ENCODE measurements at places on chromosomes 2 and 18.

DNA sequence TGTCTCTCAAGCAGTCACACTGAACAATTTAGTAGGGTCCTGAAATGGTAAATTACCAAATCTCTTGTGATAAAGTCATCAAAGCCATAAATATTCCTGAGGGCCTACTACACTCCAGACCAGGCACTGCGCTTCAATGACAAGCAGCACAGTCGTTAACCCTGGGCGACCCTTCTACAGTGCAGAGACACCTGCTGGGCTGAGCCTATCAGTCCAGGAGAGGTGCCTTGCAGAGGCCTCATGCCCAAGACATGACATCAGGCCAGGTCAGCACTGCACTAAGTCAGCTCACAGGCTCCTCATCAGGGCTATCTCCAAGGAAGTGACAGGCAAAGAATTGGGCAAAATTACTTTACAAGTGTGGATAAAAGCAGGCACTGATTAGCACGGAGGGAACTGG lies 166.4 kb upstream of the EPB41L3 start:
- DNase-seq = no peak

DNA sequence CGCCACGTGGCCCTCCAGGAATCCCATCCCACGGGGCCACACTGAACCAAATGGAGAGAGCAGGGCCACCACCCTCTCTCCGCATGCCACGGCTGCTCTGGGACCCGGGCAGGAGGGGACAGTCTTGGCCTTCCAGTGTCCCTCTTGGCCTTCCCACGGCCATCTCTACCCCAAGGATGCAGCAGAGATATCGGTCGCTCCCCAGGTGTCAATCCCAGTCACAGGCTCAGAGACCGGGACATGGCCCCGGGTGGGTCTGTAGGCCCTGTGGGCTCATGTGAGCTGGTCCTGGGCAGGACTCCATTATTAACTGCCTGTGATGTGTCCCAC lies 15.3 kb downstream of the CAPN10 start:
- no peak for DNase-seq

GRCh38 chr2:237180987-237181386 lies 95.3 kb downstream of the COPS8 start:
- DNase-seq = no peak

- no peak for DNase-seq
These were observed 7.8 kb downstream of the NOSTRIN start for GRCh38 chr2:168810235-168810634.

GRCh38 chr2:181318504-181319280 lies 138.5 kb upstream of the ITGA4 start:
- DNase-seq = no peak

GRCh38 chr2:152718909-152719645 lies 657 bp downstream of the ARL6IP6 start:
- DNase-seq = no peak

GRCh38 chr2:185857691-185858090 lies 119.1 kb downstream of the FSIP2 start:
- DNase-seq = no peak

GRCh38 chr2:120007851-120008250 lies 5.0 kb upstream of the EPB41L5 start:
- no peak for DNase-seq

GRCh38 chr2:192978395-192978794 lies 783.7 kb upstream of the TMEFF2 start:
- no peak for DNase-seq

DNA sequence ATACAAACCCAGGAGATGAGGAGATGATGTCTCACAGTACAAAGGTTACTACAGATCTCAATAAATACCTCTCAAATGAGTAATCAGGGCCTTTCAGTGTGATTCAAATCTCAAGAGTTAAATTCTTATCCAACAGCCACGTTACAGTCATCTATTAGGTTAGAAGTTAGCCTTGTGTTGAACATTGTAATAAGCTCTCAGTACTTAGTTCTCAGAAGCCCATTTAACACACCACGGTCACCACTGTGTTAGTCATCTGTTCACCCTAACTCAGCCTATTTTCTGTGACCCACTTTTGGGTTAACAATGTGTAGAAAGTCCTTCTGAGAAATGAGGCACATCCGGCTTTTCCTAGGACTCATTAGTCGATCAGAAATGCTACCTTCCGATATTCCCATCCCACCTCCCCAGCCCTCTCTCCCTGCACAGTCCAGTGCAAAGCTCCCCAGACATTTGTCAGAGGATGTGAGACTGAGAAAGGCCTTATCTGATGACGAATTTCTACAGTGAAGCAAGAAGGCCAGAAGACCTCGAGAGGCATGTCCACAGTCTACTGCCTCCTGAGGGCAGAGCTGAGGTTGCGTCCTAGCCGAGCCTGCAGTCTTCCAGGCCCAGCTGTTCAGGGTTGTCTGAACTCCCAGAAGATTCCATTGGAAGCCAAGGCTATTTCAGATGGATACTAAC lies 92.6 kb downstream of the ACTR2 start:
- DNase-seq = no peak

GRCh38 chr2:65997961-65998360 lies 437.0 kb upstream of the MEIS1 start:
- no peak for DNase-seq

DNA sequence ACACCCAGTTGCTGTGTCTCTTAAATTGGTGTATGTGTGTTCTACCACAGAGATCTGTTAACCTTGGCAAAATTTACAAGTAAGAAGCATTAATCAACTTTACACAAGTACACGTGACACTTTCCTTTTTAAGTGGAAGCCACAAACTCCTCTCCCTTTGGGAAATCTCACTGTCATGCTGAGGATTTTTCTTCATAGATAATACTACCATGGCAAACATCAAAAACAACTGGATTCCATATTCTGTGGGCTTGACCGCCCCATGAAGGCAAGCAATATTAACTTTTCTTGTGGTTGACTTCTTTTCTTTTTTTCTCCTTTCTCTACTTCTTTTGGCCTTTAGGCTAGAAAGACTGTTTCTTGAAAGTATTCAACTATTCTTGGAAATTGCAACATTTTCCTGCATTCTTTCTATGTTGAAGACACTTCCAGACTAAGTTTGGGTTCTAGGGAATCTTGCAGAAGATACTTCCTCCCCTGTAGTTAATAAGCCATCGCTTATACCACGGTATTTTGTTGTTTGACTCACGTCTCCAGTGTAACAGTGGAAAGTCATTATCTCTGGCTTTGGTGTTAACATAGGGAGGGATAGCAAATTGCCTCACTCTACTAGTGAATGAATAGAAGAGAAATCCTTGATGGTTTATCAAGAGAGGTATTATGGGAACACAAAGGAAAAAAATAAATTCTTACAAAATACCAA lies 79.5 kb downstream of the SLC8A1 start:
- DNase-seq = no peak

DNA sequence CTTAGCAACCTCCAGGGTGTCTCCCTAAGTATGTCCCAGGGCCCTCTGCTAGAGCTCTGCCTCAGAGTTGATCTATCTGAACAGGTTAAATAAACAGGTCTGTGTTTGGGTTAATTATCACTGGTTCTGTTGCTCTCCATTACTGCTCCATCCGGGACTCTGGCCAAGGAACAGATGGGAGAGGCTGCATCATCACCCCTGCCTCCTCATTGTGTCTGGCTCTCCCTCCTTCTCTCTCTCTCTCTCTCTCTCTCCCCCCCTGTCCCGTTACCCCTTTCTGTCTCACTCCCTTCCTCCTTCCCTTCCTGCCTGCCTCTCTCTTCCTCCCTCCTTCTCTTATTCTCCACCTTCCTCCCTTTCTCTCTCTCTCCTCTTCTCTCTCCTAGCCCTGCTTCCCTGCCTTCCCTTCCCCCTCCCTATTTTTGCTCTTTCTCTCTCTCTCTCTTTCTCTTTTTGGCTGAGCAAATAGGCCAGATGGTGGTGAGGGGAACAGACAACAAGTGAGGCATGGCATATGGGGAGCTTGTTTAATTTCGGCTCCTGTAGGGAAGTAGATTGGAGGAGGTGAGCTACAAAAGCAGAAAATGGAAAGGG lies 62.1 kb downstream of the SETBP1 start:
- no peak for DNase-seq

DNA sequence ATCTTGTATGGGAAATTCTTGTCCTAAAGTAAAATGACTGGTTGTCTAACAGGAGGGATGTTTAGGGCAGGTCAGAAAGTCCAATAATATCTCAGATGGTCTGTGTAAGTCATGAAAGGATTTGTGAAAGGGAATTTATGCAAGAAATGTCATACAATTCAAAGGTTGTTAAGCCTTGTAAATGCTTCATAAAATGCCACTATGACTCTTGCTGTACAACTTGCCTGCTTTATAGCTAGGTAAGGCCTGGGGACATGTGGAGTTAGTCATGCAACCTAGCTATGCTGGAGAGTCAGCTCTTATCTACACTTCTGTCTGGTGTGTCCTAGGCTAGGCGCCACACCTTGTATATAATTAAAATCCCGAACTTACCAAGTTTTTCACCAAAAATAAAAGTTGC lies 36.9 kb upstream of the VWA3B start:
- DNase-seq = no peak

GRCh38 chr2:15158532-15158931 lies 402.6 kb downstream of the NBAS start:
- no peak for DNase-seq

DNA sequence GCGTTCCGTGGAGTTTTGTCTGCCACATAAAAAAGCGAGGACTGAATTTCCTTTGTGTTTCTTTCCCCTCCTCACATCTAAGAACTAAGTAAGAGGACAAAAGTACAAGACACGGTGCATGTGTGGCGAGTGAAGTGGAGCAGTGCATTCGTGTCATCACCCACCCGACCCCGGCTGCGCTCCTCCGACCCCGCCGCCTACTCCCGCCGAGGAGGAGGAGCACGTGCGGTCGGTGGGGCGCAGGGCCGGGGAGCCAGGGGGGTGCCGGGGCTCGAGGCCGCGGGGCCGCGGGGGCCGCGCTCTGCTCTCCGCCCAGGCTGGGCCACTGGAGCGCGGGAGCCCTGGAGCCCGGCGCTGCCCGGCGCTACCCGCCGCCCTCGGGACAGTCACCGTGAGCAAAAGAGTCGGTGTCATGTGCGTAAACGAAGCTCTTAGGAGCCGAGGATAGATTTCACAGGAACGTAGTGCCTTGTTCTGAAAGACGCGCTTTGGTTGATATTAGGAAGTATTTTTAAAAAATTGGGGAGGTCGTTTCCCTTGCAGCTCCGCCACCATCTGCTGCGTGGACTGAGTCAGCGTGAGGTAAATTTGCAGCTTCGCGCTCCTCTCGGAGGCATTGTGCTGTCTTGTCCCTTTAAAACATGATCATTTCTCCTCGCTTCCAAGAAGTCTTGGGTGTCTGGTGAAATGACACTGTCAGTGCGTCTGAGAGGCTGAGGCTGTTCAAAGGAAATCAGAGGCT lies 11.0 kb downstream of the TBR1 start:
- DNase-seq = no peak

DNA sequence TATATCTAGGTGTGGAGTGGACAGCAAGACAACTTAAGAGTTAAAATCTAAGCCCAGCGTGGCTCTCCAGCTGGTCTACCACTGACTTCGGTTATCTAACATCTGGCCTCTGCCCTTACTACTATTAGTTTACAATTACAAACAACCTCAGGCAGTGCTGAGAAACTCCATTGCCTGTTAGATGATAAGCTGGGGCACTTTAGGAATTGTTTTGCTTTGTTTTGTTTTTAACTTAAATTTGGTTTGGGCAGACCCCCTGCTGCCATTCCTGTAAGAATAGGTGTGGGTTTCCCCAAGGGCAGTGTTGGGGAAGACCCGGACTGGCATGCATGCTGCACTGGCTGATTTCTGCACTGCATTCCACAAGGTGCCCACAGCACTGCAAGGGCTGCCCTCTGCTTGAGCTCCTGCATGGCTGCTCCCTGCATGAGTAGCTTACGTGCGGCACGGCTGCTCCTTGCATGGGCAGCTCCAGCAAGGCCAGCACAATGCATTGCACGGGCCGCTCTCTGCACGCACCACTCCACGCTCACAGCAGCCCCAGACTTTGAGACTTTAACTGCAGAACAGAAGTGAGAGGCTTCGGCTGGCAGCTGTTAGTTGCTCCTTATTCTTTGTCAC lies 74.2 kb upstream of the SERTAD2 start:
- DNase-seq = no peak

GRCh38 chr18:48066225-48066652 lies 135.8 kb upstream of the SMAD2 start:
- no peak for DNase-seq

- DNase-seq = no peak
These were observed 173.0 kb downstream of the DDX1 start for GRCh38 chr2:15764683-15765011.

- no peak for DNase-seq
These were observed 309.9 kb upstream of the PKDCC start for GRCh38 chr2:41737888-41738287.

- no peak for DNase-seq
These were observed 105.6 kb downstream of the MAP4K4 start for GRCh38 chr2:101803128-101803527.

DNA sequence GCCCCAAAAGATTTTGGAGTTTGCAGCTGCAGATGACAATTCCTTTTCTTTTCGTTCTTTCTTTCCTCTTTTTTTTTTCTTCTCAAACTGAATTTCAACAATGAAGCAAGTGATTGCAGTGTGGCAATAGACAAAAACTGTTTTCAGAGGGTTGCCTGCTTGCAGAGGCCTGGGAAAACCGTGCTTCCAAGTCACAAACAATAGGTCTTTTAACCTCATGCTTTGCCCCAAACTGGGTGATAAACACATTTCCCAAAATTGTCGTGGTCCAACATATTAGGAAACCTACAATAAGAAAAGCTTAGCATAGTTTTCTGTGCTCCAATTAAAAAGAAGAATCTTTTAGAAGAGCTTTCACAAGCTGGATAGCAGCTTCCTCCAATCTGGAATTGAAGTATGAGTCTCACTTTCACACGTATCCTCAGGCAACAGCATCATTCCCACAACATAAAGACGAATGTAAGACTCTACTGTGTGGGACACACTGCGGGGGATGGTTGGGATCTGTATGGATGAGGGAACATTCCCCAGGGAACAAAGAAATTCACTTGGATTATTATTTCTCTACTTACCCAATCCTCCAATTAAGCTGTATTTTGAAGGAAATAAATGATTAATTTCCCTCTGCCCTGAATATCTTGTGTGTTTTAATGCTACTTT lies 656.1 kb downstream of the RNF144A start:
- no peak for DNase-seq

GRCh38 chr2:161871113-161871512 lies 202.9 kb downstream of the DPP4 start:
- no peak for DNase-seq

DNA sequence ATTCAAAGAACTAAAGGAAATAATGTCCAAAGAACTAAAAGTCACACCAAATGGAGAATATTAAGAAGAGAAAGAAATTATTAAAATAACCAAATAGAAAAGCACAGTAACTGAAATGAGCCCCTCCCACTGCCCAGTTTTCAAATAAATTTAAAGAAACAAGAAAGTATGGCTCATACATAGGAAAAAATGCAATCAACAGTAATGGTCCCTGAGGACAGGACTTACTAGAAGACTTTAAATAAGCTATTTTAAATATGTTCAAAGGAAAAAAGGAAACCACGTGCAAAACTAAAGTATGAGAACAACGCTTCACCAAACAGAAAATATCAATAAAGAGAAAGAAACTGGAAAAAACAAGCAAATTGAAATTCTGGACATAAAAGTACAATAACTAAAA lies 58.9 kb downstream of the TMEM131 start:
- no peak for DNase-seq

GRCh38 chr2:65778137-65778536 lies 345.7 kb upstream of the SPRED2 start:
- no peak for DNase-seq

Measured in stimulated activated CD8-positive, alpha-beta memory T cell treated with anti-CD3 and anti-CD28 coated beads, Interleukin-4, amount 100 ng/mL, for 4 hours (primary cell).